ENCODE measurements at places on chromosomes 11 and 22.

DNA sequence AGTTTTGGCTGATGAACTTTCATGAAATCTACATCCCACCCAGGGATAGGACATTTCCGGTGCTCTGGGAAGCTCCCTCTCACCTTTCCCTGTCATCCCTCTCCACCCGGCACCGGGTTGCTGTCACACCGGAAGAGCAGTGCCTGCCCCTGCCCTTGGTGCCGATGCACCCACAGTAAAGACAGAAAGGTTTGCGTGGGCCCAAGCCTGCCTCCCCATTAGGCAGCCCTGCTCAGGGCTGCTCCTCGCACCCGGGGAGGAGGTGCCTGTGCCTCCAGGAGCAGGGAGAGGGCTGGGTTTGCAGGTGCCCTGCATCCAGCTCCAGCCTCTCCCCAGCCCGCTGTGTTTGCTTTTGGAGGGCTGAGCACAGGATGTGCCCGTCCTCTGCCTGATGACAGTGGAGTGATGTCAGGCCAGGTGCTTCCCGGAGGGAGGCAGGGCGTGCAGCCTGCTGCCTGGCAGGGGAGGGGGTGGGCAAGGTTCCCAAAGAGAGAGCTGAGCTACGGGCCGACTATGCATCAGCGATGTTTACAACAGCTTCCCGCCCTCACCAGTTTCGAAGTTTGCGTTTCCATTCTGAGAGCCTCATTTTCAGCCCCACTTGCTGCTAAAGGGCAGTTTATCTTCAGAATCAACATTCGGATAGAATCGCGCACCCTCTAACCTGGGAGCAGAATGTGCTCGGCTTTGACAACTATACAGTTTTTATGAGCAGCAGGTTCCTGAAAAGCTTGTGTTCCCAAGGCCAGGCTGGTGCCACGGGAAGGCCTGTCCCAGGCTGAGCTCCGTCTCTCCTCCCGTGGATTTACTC, 83.2 kb upstream of the CLDN5 start:
- no peaks in the 10 kb centered on the region for H3K36me3 ChIP-seq
- no peak for DNase-seq
- H3K27ac ChIP-seq: no peak overlapping the region
- H3K27me3 ChIP-seq: peaks cover 32% of the 10 kb centered on the region
- no peak overlapping the region for H3K4me3 ChIP-seq
- H3K4me1 ChIP-seq: peaks cover 26% of the 10 kb centered on the region

DNA sequence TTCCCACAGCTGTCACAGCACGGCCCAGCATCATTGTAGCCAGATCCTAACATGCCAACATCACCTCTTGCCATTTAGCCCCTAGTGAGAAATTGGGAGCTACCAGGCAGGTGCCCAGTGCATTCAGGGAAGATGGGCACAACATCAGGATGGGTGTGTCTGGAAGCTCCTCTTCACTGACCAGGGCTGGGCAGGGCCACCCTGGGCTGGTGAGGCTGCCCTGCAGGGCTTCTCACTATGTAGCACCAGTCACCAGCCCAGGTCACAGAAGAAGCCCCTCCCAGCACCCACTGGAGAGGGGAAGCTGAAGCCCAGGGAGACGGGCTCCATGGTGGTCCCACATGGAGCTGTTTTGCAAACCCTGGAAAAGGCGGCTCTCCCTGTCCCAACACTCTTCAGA, 13.9 kb downstream of the ZNF74 start:
- H3K4me1 ChIP-seq: no peaks in the 10 kb centered on the region
- H3K27me3 ChIP-seq: no peaks in the 10 kb centered on the region
- no peak overlapping the region for H3K27ac ChIP-seq
- H3K4me3 ChIP-seq: no peak overlapping the region

DNA sequence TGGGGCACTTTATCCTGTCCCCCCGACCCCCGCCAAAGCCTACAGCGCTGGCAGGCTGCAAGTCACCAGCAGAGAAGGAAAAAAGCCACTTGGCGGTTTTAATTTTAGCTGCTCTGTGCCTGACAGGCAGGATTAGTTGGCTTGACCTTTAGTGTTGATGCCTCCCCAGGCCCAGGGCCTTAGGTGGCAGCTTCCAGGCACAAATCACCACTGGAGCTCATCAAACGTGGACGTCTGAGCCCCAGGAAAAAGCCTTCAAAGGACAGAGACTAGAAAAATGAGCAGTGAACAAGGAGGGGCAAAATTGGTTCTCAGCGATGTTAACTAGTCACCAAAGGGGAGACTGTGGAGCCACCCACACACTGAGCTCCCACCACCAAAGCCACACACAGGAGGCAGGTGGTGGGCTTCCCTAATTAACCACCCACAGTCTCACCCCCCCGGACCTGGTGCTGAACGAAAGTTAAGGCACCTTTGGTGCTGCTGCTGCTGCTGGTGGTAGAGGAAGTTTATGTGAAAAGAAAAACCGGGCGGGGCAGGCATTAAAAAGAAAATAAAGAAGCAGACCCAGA, 4.4 kb upstream of the PYGM start:
- no peaks in the 10 kb centered on the region for H3K27me3 ChIP-seq
- H3K4me3 ChIP-seq: peak overlapping the region; percentile 7
- peaks cover 58% of the 10 kb centered on the region for H3K36me3 ChIP-seq
- H3K27ac ChIP-seq: peak overlapping the region; percentile 89

- no peak overlapping the region for H3K4me3 ChIP-seq
- no peak for DNase-seq
- H3K36me3 ChIP-seq: no peaks in the 10 kb centered on the region
- no peaks in the 10 kb centered on the region for H3K27me3 ChIP-seq
- no peaks in the 10 kb centered on the region for H3K4me1 ChIP-seq
- H3K27ac ChIP-seq: no peak overlapping the region
Measured at GRCh38 chr11:103525069-103525468, 415.8 kb downstream of the DYNC2H1 start.

DNA sequence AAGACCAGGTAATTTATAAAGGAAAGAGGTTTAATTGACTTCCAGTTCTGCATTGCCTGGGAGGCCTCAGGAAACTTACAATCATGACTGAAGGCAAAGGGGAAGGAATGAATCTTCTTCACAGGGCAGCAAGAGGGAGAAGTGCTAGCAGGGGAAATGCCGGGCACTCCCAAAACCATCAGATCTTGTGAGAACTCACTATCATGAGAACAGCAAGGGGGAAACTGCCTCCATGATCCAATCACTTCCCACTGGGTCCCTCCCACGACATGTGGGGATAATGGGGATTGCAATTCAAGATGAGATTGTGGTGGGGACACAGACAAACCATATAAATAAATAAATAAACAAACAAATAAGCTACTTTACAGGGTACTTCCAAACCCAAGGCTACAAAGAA, 28.8 kb upstream of the EXPH5 start:
- no peak for DNase-seq
- H3K4me3 ChIP-seq: no peak overlapping the region
- H3K4me1 ChIP-seq: no peaks in the 10 kb centered on the region
- H3K27me3 ChIP-seq: peaks cover 6% of the 10 kb centered on the region
- no peaks in the 10 kb centered on the region for H3K36me3 ChIP-seq

GRCh38 chr11:72217841-72218240, 1.2 kb downstream of the FOLR2 start:
- H3K27me3 ChIP-seq: peaks cover 28% of the 10 kb centered on the region
- no peaks in the 10 kb centered on the region for H3K36me3 ChIP-seq
- peak overlapping the region; percentile 28 for H3K27ac ChIP-seq
- peaks cover 8% of the 10 kb centered on the region for H3K4me1 ChIP-seq

- DNase-seq: no peak
- no peaks in the 10 kb centered on the region for H3K36me3 ChIP-seq
- no peaks in the 10 kb centered on the region for H3K4me1 ChIP-seq
- H3K4me3 ChIP-seq: no peak overlapping the region
- no peak overlapping the region for H3K27ac ChIP-seq
Measured at GRCh38 chr11:121500717-121501116, 48.0 kb upstream of the SORL1-AS1 start.

DNA sequence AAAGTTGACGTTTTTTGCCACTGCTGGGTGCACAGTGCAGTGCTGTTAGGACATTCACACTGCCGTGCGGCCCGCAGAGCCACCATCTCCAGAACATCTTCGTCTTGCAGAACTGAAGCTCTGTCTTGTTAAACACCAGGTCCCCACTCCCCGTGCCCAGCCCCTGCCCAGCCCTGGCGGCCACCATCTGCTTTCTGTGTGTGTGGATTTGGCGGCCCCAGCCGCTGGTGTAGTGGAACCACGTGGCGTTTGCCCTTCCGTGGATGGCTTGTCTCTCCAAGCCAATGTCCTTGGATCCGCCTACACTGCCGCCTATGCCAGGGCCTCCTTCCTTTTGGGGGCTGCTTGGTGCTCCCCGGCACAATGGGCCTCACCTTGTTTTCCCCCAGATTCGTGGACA, 8.2 kb upstream of the MUC5AC start:
- no peaks in the 10 kb centered on the region for H3K36me3 ChIP-seq
- no peak overlapping the region for H3K27ac ChIP-seq
- no peak for DNase-seq
- peaks cover 26% of the 10 kb centered on the region for H3K27me3 ChIP-seq
- no peak overlapping the region for H3K4me3 ChIP-seq
- peaks cover 9% of the 10 kb centered on the region for H3K4me1 ChIP-seq

DNA sequence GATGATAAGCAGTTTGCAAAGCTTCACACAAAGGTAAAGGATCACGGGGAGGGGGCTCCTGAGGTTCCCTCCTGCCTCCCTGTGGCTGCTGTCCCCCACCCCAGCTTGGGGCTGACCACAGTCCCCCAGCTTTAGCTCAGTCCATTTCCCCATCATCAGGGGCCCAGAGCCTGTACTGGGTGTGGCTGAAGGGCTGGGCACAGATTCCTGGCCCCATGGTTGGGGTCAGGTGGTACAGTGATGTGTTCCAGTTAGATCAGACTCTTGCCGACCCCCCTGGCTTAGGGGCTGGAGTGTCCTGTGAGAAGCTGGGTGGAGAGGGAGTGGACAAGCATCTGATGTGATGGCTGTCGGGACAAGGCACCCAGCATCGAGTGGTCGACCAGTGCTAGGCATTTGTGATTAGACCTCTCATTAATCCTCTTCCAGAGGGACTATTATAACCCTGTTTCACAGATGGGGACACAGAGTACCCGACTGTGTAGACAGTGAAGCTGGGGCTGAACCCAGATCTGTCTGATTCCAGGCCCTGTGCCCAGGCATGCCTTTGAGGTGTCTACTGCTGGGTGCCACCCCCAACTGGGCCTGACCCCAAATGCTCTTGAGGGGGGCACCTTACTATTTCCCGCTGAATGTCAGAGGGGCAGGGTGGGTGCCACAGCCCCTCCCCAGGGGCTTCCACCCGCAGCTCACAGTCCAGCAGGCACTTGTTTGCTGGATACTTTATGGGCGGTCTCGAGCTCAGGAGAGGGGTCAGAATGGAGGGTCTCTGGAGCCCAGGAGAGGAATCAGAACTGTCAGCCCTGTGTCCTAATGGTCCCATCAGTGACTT, 4.3 kb downstream of the SHANK3 start:
- H3K4me1 ChIP-seq: peaks cover 46% of the 10 kb centered on the region
- H3K4me3 ChIP-seq: peak overlapping the region; percentile 69
- H3K36me3 ChIP-seq: peaks cover 18% of the 10 kb centered on the region

- no peak overlapping the region for H3K4me3 ChIP-seq
- H3K36me3 ChIP-seq: peaks cover 25% of the 10 kb centered on the region
- peaks cover 25% of the 10 kb centered on the region for H3K4me1 ChIP-seq
- H3K27ac ChIP-seq: peak overlapping the region; percentile 5
- no peak for DNase-seq
Measured at GRCh38 chr22:20463324-20464095, 25.9 kb upstream of the SCARF2 start.
